ENCODE measurements at places on chromosomes 1 and 21.

DNA sequence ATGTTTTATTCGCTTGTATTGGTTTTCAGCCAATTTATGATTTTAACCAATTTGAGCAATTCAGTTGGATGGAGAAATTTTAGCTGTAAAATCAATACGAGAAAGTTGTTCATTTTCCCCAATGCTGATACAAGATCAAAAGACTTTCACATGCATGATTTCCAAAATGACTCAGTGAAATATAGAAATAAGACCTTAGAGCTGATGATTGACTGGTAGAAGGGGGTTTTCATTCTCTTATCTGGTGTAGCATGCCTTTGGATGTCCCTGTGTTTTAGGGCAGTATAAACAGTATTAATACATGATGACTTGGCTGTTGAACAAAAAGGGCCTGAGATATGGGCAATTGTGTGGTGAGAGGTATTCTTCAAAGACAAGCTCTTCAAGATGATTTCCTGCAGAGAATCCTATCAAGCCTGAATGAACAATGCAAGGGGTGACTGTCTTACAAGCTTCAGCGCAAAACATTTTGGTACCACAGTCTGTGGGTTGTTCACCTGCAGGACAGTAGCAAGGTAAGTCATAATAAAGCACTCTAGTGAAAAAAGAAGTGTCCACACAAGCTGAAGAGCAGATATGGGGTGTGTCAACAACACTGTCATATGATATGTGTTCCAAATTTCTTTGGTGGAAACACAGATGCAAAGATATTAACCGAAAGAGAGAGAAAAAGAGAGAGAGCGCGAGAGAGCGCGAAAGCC, 156.2 kb downstream of the TNFSF18 start:
- DNase-seq, result no peak

DNA sequence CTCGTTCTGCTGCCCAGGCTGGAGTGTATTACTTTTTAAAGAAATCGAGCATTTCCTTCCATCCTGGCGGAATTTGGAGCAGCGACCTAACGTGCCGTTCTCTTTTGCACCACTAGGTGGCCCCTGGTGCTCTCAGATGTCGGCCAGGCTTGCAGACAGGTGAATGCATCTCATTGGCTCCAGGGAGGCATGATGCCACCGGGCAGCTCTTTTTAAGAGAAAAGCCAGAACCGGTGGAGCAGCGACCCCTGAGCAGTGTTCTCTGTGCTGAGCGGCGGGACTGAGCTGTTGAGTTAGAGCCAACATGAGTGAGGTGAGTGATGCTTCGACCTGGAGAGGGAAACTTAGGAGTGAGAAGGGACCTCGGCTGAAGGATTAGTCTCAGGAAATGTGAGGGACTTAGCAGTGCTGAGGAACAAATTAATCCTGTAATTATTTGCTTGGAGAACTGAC, at the start of gene PCP4:
TSS of gene PCP4 (plus strand) at position 241 of the 453 bp plus-strand sequence. CDS start at position 305, 64 bp downstream.
- DNase-seq, result peak; percentile 70

DNA sequence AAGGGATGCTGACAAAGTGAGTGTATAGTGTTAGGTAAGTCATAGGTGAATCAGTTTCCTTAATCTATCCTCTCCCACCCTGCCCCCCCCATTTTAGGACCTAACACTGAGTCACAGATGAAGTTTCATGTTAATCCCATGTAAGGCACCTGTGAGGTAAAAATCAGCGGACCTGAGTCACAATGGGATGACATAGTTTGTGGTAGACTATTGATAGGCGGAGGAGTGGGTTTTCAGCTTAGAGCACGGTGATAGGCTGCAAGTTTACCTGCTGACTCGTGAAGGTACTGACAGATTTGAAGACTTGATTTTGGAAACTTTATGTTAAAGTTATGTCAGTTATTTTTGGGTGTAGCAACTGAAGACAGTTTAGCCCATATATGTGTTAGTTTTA, 1.7 kb downstream of the TOR1AIP1 start:
- no peak for DNase-seq

DNA sequence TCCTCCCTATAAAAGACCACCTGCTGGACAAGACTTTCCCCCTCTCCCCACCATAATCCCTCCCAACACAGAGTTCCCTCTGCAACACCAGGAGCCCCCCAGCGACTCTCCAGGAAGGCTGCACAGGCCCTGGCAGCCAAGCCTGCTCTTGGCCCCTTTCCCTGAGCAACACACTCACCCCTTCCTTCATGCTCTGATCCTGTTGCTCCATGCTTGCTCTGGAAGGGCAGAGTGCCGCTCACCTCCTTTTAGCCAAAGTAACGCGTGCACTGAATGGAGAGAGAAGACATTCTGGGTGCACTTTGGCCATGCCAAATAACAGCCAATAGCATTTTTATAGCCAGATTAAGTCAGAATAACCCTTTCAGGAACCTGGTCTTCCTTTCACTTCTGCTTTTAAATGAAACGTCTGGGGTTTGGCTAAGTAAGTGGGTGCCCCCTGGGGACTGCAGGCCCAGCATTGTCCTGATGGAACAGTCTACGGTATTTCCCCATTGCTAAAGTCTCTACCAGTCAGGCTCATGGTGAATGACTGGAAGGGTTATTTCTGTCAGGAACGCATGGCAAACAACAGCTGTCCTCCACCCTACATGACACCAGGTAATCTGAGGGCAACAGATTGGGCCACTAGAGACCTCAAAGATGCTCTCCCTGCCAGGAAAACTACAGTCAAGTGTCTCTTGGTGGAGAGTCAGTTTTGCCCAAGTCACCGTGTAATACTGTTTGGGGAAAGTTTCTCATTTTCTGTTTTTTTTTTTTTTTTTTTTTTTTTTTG, at the start of gene SLC2A5:
TSS of gene SLC2A5 (minus strand) at position 310 of the 775 bp plus-strand sequence. CDS start at position 211, 99 bp downstream.
- DNase-seq, result no peak

DNA sequence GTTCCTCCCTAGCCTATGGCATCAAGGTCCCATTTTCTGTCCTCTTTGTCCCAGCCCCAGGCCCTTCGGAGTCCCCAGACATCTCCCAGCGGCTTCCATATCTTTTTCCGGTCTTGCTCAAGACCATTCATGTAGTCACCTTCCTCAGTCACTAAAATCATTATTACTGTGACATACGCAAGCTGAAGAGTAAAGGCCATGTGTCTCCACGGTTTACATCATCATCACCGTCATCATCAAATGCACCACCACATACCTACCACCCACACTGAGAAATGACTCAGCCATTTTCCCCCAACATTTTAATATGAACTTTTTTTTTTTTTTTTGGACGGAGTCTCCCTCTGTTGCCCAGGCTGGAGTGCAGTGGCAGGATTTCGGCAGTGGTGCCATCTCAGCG, 43.4 kb downstream of the FHAD1 start:
- DNase-seq, result no peak

GRCh38 chr1:114892194-114892918, 37.7 kb downstream of the SYCP1 start:
- no peak for DNase-seq

DNA sequence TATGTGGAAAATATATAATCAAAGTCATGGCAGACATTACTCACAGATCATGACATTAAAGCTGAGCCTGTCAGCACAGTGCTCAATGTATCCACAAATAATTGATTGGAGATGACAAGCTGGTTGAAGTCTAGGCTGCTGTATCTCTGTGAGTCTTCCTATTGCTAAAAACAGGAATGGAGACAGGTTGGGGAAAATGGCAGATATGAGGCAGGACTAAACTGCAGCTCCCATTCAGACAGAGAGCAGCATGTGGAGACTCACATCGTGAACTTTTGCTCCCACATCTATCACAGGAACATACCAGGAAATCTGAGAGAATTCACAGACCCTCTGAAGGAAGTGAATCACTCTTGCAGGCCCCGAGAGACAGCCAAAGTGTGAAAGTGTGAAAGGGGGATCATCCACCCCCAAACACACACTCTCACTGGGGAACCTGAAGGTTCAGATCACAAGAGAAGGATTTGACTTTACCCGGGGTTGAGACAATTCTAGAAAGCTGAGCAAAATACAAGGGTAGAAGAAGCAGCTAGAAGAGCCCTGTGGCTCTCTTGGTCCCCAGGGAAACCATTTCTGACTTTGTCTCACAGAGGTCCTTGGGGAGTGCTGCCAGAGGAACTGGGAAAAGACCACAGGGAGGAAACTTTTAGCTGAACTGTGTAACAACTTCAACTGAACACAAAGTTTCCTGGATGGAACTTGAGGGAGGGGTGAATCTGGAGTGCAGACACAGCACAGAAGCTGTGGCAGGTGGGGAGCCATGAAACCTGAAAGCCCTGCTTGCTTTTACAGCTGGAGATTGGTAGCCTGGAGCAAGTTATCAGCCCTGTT, 173.4 kb downstream of the S1PR1 start:
- no peak for DNase-seq

DNA sequence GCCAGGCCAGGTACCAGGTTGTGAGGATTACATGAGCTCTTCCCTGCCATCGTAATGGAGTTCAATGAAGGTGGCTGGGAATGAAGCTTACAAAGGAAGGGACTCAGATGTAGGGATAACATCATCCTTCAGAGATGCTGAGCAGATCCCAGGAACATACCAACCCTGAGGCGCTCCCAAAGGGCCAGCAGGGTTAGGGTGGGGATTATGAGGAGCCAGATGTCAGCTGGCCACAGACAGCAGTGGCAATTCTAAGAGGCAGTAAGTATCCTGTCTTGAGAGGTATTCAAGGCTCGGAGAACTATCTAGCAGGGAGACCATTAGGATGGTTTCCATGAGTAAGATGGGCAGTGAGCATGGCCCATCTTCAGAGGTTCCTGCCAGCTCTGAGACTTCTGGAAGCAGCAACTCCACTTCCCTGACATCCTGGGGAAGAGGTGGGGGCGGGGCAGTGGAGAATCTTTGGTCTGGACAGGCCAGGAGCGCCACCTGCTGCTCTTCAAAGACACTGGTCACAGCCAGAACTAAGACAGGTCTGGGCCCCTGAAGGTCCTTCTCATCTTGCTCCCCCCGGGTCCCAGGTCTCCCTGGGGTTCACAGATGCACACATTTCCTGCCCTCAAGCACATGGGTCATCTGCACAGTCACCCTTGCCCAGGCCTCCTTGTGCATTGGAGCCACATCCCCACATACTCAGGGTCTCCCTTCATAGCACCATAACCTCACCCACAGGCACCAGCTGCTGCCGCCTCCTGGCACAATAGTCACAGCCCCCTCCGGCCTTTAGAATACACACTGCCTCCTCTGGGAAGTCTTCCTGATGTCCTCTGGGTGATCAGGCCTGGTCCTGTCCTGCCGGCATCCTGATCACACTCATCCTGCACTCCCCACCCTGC, 2.7 kb upstream of the SDC3 start:
- DNase-seq, result peak; percentile 97

- DNase-seq, result no peak
Observed at GRCh38 chr1:200173097-200173618, 145.6 kb downstream of the NR5A2 start.

GRCh38 chr1:86205741-86206140, 49.2 kb upstream of the COL24A1 start:
- no peak for DNase-seq

- no peak for DNase-seq
Observed at GRCh38 chr1:171576144-171576543, 45.9 kb upstream of the MYOCOS start.

DNA sequence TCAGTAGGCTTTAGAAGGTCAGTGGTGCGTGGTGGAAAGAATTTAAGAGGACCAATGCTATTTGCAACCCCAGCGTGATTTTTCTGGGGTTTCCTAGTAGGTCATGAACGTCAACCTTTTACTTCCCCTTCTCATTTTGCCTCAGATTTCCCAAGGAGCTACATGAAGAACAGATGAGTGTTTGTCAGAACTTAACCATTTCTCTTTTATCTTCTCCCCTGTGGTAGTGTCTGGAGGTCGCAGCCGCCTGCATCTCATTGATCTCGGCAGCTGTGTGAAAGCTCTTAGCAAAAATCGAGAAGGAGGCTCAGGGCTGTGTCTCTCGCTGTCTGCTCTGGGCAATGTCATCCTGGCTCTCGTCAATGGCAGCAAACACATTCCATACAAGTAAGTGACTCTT, 491.1 kb downstream of the KIF26B start:
- DNase-seq, result no peak

DNA sequence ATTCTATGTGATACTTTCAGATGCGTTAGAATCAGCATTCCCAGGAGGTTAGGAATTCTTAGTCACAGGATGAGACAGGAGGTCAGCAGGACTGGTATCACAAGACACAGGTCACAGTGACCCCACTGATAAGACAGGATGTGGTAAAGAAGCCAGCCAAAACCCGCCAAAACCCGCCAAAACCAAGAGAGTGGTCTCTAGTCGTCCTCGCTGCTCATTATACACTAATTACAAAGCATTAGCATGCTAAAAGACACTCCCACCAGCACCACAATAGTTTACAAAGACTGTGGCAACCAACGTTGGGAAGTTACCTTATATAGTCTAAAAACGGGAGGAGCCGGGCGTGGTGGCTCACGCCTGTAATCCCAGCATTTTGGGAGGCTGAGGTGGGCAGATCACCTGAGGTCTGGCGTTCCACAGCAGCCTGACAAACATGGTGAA, 13.9 kb upstream of the ACTA1 start:
- no peak for DNase-seq

DNA sequence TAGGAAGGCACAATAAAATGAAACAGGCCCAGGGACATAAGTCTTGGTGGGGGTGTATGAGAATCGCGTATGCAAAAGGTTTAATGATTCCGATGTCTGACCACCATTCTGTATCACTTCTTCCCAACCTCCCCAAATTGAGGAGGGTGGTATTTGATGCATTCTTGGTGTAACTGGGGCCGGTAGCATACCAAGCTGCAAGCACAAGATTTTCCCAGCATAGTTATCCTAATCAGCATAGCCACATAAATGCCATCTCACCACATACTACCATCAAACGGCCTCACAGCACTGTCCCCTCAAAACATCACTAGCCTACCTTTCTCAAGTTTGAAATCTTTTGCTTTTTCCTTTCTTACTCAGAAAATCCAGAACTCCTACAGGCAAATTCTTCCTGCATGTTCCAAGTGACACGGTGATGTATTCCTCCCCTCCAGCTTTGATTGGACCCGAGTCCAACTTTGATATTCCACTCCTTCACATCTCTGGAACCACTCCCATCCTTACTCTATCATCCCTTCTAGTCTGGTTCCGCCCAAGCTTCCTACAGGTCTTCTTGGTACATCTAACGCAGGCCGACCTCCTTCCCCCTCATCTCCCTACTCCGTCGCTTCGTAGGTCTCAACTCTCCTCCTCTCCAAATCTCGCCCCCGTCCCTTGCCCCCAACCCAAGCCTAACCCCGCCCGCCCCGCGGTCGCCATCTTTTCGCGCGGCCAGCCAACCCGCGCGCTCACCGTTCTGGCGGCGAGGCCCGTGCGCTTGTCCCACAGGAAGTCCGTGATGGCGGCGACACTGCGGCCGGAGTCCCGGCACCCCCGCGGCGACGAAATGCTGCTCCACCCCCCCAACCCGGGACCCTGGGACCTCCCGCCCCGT, 600 bp downstream of the CLK2 start:
- DNase-seq, result no peak

DNA sequence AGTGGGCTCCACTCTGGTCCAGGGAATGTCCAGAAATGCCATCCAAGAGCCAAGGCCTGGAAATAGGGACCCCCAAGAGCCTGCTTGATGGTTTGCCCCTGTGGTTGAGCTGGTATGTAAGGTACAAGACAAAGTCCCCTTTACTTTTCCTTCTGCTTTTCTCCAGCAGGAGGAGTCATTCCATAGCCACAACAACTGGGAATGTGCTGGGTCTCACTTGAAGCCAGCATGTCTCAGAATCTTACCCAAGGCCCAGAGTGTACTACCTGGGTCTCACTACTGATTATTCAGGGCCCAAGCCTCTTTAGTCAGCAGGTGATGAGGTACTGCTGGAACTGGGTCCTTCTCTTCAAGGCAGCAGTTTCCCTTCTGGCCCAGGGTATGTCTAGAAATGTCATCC, 62.1 kb upstream of the CD55 start:
- no peak for DNase-seq

- DNase-seq, result no peak
Observed at GRCh38 chr1:7688659-7689058, 82.4 kb upstream of the VAMP3 start.

- no peak for DNase-seq
Observed at GRCh38 chr21:37219761-37220432, 47.2 kb downstream of the VPS26C start.

Data from posterior cingulate gyrus (tissue), 11 donors.